Activated T-helper 9 cell treated with anti-CD3 and anti-CD28 coated beads, Interleukin-2, amount 50 U/mL, for 16 hours (primary cell): ENCODE measurements at places on chromosomes 12 and 14.
A peak's percentile ranks its signal among the peaks of the same experiment; 100 is the strongest.

- no peak for DNase-seq
These were observed 444.3 kb downstream of the NELL2 start for GRCh38 chr12:44431647-44432343.

DNA sequence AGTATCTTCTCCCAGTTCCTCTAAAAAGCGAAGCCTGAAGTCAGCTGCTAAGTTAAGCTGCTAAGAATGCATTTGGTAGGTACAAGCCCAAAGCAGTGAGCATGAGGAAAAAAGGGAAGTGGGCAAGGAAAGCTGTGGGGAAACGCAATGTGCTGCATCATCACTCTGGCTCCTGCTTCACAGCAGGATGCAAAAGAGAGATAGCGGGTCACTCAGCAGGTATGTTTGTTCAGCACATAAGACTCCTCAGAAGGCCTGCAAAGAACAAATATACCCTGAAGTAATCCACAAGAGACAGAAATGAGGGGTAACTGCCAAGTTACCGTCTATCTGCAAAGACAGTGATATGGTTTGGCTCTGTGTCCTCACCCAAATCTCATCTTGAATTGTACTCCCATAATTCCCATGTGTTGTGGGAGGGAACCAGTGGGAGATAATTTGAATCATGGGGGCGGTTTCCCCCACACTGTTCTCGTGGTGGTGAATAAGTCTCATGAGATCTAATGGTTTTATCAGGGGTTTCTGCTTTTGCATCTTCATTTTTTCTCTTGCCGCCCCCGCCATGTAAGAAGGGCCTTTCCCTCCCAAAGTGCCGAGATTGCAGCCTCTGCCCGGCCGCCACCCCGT, 127.4 kb upstream of the EGLN3 start:
- no peak for DNase-seq

- no peak for DNase-seq
These were observed 97.9 kb downstream of the RERGL start for GRCh38 chr12:17992002-17992656.

- DNase-seq: no peak
These were observed 147.6 kb downstream of the RIMBP2 start for GRCh38 chr12:130568501-130568900.

DNA sequence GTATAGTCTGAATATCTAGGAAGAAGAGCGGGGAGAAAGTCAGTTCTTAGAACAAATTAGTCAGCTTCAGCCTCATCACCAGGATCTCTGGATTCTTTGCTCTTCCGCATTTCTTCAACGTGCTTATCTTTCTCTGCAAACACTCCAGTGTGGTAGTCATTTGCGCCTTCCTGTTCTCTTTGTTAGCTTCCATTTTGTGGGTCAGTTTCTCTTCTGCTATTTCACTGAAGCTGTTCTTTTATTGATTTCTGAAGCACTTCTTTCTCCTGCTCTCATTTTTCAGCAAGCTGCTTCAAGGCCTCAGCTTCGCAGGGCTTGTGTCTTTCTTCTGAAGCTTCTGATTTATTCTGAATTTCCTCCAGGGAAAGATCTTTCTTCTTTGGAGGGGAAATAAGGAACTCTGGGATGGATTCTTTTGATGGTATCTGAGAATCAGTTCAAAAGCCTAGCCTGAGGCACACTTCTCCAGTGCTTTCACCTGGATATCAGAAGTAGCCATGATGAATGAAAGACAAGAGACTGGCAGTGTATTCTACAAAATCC, 13.5 kb downstream of the AMN1 start:
- DNase-seq: no peak

GRCh38 chr12:62629413-62629812, 162.8 kb downstream of the MON2 start:
- DNase-seq: no peak

- DNase-seq: peak; percentile 50
These were observed 2.4 kb downstream of the SINHCAF start for GRCh38 chr12:31323391-31324115.

DNA sequence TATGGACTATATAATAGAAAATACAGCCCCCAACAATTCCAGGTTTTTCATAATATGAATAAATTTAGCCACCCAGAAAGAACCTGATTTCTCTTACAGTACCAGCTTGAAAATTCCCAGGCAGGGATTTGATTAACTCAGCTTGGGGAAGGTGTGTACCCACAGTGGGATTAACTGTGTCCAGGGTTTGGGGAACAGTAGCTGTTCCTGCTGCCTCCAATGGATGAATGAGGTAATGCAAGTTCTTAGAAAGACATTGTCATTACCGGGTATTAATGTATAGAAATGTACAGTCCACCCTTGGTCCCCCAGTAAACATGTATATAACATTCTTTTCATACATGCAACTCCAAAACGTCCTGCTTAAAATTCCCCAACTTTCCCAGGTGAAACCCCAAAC, 115.6 kb downstream of the LRIG3 start:
- no peak for DNase-seq

- no peak for DNase-seq
These were observed 40.2 kb downstream of the UBE3B start for GRCh38 chr12:109517619-109518018.

DNA sequence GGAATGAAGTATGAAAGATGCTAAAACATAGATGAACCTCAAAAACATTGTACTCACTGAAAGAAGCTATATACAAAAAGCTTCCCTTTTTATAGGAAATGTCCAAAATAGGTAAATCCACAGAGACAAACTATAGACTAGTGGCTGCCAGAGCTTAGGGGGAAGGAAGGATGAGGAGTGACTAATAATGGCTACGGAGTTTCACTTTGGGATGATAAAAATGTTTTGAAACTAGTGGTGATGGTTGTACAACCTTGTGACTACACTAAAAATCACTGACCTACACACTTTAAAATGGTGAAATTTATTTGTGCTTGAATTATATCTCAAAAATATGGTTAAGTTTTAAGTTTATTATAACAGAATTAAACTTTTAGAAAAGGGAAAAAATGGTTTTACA, 37.1 kb upstream of the AMN1 start:
- no peak for DNase-seq

DNA sequence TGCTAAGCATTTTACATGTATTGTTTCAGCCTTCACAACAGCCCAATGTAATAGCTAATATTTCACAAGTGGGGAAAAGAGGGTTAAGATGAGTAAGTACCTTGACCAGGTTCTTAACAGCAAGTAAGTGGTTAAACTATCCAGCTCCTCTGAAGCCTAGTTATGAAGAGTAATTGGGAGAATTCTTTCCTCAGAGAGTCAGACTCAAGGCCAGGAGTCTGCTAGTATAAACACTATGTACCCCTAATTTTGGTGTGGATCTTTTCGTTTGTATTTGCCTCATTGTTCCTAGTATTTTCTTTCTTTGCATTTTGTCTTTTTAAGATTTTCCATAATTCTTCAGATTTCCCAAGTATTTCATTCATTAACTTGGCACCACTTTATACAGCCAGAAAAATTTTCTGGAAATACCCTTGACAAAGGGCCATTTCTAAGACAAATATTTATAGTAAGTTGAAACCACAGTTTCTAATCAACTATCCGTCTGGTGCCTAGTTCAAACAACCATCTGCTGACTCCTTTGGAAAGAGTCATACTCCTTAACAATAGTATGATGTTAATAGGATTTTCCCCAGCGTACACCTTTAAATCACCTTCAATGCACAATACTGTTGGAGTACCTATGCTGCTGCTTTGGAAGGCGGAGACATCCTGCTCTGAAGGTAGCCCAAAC, 81.2 kb downstream of the SCAF11 start:
- DNase-seq: no peak

- DNase-seq: no peak
These were observed 62.0 kb upstream of the CSRP2 start for GRCh38 chr12:76940671-76941445.

GRCh38 chr14:22796087-22796707, 19.0 kb downstream of the SLC7A7 start:
- no peak for DNase-seq

- no peak for DNase-seq
These were observed 70.0 kb downstream of the DIP2B start for GRCh38 chr12:50574601-50575348.

DNA sequence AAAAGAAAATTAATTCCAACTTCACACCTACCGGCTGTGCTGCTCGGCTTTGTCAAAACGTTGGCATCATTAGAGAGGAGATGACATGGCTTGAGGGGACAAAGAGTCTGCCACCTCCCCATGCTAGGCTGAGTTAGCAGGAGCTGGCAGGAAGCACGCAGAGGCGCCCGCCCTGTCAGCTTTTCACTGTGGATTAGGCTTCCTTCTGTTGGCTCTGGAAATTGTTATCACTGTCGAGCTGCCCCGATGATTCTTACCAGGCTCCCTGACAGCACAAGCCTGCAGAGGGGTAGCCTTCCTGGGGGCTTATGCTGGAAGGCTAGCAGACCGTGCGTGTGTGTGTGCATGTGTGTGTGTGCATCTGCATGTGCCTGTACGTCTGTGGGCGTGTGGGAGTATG, 490.9 kb upstream of the TBX3 start:
- no peak for DNase-seq

- DNase-seq: no peak
These were observed 292.3 kb downstream of the ERC1 start for GRCh38 chr12:1283316-1283715.

DNA sequence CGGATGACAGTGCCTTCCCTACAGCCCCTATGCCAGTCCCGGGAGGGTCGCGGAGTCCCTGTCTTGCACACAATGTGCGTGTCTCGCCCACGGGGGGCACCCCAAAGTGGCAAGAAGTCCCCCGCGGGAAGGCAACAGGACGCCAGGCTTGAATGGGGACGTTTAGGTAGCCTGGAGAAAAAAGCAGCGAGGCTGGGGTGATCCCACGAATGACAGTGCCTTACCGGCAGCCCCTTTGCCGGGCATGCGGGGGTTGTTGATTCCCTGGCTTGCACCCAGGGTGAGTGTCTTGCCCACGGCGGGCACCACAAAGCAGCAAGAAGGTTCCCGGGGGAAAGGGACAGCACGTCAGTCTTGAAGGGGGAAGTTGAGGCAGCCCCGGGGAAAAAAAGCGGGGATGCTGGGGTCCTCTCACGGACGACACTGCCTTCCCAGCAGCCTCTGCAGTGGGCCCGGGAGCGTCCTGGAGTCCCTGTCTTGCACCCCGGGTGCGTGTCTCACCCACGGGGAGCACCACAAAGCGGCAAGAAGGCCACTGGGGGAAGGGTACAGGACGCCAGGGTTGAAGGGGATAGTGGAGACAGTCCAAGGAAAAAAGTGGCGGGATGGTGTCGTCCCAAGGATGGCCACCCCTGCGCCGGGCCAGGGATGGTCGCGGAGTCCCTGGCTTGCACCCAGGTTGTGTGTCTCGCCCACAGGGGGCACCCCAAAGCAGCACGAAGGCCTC, 156.8 kb upstream of the ALG10B start:
- no peak for DNase-seq

GRCh38 chr14:62673014-62673755, 372.1 kb downstream of the KCNH5 start:
- no peak for DNase-seq

- DNase-seq: no peak
These were observed 215.7 kb downstream of the KIF21A start for GRCh38 chr12:39227218-39227617.

GRCh38 chr12:93855261-93855660, 178.1 kb downstream of the CRADD start:
- DNase-seq: no peak

DNA sequence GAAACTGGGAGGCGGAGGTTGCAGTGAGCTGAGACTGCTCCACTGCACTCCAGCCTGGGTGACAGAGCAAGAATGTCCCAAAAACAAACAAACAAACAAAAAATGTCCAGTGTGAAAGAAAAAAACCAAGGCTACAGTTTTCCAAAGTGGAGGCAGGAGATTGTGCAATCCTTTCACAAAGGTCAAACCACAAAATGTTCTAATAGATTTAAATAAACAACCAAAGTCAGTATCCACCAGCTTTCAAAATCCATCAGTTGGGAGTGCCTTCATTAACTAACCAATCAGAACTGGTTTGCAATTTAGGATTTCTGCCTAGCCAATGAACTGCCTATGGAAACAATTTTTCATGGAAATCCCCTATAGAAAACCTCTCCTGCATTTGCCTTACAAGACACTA, 52.3 kb upstream of the TRIM9 start:
- no peak for DNase-seq

DNA sequence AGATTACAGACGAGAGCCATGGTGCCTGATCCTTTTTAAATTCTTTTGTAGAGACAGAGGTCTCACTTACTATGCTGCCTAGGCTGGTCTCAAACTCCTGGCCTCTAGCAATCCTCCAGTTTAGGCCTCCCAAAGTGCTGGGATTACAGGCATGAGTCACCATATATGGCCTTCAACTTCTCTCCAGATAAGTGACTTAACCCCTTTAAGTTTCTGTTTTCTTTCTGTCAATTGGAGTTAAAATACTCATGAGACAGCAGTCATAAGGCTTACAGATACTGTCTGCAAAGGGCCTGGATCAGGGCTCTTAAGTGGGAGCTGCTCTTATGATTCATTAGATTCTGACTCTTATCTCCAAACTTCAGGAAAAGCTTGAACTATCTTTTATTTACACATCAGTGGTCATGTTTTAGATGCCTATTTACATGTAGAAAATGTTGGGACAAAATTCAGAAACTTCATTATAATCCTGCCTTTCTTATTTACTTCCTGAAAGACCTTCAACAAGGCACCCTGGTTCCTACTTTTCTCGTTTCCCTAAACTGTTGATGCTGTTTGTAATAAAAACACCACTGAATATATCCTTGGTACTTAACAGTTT, 271.5 kb upstream of the TBX3 start:
- no peak for DNase-seq

GRCh38 chr12:49979791-49980190, 7.0 kb downstream of the AQP6 start:
- DNase-seq: no peak

DNA sequence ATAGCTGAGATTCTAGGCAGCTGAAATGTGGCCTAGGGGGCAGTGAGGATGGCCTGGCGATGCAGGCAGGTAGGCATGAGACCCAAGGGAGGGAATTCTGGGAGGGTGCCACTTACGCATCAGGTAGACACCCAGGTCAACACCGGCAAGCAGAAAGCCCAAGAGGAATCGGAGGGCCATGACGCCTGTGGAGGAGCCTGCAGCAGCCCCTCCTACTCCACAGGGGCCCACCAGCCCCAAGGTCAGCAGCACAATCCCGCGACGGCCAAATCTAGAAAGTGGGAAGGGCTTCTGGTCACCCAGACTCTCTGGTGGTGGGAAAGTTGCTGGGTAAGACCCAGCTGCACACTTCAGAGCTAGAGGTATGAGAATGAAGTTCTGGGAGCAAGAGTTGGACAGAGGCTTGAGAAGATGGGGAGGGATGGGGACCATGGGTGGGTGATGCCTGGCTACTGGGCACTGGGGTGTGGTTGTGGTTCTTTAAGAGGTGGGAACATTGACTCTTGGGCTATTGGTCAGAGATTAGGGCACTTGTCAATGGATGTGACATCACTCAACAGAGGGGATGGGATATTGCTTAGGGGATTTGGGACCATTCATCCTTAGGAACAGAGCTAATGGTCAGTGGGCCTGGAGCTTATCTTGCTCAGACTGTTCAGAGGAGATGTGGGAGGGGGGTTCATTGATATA, 3.4 kb downstream of the SLC22A17 start:
- no peak for DNase-seq

- DNase-seq: no peak
These were observed 8.4 kb downstream of the RPL6 start for GRCh38 chr12:112401054-112401453.
